ENCODE measurements at places on chromosomes 16 and 17.

GRCh38 chr17:77400445-77400870 is 259.7 kb downstream of the SEC14L1 start:
- no peak for DNase-seq

GRCh38 chr16:67548265-67549126 is 13.8 kb upstream of the CTCF start:
- no peak for DNase-seq

- DNase-seq: no peak
These were observed 21.0 kb downstream of the CBX4 start for GRCh38 chr17:79818026-79818758.

- peak; percentile 71 for DNase-seq
These were observed 2.8 kb upstream of the XAF1 start for GRCh38 chr17:6753006-6753445.

GRCh38 chr16:68627951-68628425 is 17.1 kb upstream of the CDH3 start:
- no peak for DNase-seq

Data from HTR-8/SVneo (cell line).